Esophagus squamous epithelium (tissue), 5 donors: ENCODE measurements at places on chromosomes 13 and 19.

DNA sequence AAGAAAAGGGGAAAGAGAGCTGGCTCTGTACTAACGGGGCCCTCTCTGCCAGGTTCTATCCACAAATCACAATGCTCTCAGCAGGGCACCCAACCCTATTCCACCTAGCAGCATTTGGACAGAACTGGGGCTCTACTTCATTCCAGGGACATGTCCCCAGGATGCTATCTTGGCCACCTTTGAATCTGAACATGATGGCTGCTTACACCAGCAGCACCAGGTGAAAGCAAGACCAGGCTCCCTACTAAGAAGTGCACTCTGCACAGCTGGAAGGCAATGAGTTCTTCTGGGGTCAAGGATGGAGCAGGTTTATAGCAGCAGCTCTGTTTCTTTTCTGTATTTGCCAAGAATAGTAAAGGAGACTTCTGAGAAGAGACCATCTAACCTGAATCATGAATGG is 222.4 kb downstream of the DACH1 start:
- DNase-seq, result no peak

GRCh38 chr19:57949702-57950101 is 2.2 kb upstream of the ZNF256 start:
- no peak for DNase-seq

DNA sequence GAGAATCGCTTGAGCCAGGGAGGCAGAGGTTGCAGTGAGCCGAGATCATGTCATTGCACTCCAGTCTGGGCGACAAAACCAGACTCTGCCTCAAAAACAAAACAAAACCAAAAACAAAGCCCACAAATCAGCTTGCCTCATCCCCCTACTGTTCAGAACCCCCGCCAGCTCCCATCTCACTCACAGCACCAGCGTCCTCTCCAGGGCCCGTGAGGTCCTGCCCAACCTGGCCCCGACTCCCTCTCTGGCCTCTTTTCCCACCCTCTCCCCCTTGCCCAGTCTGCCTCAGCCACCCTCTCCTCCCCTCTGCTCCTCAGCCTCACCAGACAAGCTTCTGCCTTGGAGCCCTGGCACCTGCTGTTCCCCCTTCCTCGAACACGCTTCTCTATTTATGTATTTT is 3.8 kb downstream of the SLC8A2 start:
- DNase-seq, result no peak

DNA sequence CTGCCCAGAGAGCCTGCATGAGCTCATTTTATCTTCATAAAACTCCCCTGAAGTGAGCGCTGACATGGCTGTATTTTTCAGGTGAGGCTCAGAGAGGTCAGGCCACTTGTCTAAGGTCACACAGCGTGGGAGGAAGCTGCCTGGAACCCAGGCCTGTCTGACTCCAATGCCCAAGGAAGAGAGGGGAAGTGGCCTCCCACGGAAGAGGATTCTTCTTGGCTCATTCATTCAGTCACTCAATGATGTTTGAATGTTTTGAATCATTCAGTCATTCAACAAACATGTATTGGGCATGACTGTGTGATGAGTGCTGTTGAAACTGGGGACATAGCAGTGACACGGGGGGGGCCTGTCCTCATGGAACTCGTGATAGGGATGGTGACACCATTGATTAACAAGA is 12.0 kb downstream of the ACTL9 start:
- DNase-seq, result no peak

DNA sequence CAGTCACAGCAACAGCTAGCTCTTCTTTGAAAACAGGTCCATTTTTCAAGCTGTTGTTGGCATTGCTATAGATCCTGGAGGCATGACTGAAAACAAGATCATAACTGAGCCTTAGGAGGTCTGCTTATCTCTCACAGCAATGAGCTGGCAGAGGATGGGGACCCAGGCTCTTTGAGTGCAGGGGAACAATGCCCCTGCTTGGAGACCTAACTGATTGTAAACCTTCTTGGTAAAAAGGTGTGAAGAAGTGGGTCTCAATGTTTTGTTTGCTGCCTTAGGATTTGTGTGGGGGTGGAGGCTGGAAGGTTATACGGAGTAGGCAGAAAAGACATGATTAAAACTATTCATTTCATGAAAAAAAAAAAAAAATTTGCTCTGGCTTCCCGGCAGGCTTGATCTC is 94.6 kb downstream of the EFNB2 start:
- no peak for DNase-seq

- no peak for DNase-seq
Observed at GRCh38 chr13:43347877-43348276, 324.5 kb downstream of the DNAJC15 start.

DNA sequence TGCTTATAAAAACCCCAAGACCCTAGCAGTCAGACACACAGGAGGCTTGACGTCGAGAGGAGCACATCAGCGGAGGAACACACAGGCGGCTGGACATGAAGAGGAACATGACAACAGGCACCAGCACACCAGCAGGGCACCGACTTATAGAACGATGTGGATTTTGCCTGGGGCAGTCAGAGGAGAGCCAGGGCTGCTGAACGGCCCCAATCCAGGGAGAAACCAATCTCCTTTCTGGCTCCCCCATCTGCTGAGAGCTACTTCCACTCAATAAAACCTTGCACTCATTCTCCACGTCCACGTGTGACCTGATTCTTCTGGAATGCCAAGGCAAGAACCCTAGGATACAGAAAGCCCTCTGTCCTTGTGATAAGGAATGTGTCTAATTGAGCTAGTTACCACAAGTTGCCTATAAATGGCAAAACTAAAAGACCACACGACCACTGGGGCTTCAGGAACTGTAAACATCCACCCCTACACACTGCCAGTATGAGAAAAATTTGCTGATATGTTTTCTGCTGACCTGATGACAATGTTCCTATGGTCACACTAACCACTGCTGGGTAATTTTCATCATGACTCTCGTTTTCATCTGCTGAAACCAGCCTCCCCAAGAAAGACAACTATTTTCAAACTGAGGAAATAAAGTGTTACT is 35.8 kb upstream of the CEACAM21 start:
- DNase-seq, result no peak

GRCh38 chr13:28031896-28032288 is 43.4 kb upstream of the URAD start:
- DNase-seq, result no peak

DNA sequence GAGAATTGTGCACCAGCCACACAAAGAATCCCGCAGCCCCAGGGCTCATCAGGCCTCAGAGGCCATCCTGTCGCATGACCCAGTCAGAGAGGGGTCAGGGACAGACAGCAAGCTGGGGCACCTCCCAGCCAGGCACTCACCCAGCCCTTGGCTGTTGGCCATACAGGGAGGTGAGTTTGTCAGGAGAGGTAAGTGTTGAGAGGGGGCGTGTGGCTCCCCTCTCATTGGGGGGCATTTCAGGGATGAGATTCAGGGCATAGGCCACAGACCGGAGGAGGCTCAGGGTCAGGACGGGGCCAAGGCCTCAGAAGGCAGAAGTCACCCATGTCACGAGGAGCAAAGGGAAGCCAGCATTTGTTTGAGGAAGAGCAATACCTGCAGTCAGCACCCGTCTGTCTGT is 37.1 kb downstream of the MYO9B start:
- DNase-seq, result no peak

- DNase-seq, result no peak
Observed at GRCh38 chr13:77784515-77784914, 87.0 kb downstream of the SLAIN1 start.

DNA sequence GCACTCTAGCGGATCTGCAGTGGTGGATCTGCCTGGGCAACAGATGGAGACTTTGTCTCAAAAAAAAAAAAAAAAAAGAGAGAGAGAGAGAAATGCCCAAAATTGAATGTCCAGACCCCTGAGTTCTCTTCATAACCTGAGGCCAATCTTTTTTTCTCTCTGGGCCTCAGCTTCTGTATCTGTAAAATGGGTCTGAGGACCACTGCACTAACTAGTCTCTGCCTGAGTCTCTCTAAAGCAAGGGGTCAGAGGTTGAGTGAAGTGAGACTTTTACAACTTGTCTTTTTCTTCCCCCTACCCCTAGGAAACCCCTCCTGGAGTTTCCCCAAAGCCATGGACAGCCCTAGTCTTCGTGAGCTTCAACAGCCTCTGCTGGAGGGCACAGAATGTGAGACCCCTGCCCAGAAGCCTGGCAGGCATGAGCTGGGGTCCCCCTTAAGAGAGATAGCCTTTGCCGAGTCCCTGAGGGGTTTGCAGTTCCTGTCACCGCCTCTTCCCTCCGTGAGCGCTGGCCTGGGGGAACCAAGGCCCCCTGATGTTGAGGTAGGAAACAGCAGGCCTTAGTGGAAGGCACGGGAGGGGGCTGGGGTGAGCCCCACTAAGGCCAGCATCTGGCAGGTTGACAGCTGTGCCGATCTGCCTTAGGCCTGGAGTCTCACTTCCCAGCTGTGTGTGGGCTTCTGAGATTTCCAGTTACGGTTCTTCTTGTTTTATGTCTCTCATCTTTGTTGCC is 1.8 kb downstream of the TMEM91 start:
- DNase-seq, result no peak

GRCh38 chr13:60679131-60679530 is 282.1 kb downstream of the TDRD3 start:
- DNase-seq, result no peak

DNA sequence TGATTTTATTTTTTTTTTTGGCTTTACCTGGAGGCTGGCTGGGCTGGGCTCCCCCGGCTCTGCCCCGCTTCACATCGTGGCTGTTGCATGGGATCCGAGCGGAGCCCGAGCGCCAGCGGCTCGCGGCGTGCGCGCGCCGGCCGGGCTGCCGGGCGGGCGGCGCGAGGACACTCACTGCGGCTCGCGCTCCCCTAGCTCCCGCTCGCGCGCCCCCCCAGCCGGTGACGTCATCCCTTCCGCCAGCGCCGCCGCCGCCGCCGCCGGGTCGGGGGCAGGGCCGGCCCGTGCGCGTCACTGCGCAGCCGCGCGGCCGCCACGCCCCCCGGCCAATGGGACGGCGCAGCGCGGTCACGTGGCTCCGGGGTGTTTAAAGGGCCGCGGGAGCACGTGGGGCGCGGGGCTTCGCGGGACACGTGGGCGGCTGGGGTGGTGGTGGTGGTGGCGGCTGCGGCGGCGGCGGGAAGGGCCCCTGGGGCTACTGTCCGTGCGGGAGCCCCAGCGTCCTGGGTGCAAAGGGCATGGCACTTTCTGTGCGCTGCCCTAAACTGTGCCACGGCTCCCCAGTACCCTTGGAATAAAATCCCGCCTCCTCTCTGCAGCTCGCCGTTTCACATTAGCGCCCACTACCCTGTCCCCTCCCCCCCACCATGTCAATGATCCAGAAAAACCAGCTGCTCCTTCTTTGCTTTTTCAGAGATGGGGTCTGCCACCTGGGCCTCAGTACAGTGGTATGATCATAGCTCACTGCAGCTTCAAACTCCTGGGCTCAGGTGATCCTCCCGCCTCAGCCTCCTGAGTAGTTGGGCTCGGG is at the start of gene PTPRS:
TSS of gene PTPRS (minus strand) at position 176 of the 811 bp plus-strand sequence. CDS start 54,672 bp downstream, outside the sequence.
- DNase-seq, result no peak

DNA sequence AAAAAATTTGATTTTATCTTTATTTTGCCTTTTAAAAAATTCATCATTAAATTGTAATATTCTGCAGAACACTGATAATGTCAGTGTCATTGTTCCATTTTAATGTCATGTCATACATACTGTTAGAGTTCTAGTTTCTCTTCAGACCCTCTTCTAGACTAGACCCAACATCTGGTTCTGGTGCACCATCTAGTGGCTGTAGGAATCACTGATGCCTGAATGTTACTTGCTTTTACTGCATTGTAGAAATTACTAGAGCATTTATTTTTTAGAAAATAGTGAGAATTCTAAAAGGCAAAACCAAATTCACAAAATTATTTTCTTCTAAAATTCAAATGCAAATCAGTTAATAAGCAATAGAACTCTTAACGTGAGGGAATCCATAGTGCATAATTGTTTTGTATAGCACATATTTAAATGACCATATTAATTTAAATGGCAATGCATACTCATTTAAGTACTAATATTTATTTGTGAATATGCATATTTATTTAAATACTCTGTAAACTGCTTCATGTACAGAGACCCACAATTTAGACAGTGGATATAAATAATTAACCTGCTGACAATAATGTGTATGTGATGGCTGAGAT is 425.7 kb downstream of the KLF12 start:
- no peak for DNase-seq

GRCh38 chr13:21227917-21228316 is 51.5 kb downstream of the MRPL57 start:
- no peak for DNase-seq

- DNase-seq, result no peak
Observed at GRCh38 chr13:89550938-89551337, 1796.5 kb upstream of the MIR17HG start.

DNA sequence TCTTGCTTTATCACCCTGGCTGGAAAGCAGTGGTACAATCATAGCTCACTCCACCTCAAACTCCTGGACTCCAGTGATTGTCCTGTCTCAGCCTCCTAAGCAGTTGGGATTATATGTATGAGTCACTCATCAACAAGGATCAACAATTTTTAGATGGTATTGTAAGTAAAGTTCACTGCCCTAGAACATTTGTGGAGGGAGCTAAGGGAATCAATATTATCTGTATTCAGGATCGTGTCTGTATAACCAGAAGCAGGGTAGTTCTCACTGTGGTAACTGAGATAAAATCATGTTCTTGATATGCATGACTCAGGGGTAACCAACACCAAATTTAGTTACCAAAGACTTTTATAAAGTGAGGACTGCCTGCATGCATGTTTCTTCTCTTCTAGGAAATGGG is 27.0 kb downstream of the ZMYM5 start:
- no peak for DNase-seq

DNA sequence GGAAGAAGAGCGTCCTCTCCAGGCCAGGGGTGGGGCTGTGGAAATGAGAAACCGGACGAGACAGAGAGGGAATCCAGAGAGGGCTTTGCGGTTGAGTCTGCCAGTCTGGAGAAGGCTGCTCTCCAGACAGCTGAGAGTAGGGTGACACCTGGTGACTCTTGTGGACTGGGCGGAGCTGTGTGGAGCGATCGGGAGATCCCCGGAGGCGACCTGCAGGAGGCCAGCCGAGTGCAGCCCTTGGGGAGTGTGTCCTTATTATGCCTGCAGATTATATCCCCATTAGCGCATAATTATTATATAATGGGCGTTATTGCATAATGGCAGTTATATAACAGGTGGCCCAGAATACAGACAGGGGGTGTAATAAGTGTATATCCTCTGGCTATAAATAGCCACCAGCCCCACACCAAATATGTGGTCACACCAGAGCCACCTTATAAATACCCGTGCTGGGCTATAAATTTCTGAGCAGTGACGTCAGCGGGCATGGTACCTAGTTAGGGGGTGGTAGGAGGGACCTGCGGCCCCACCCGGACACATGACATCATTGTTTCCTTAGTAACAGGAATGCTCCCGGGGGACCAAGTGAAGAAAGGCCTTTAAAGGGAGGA is 41.2 kb downstream of the NFIX start:
- no peak for DNase-seq

GRCh38 chr13:98297051-98297450 is 120.0 kb upstream of the RNF113B start:
- no peak for DNase-seq

DNA sequence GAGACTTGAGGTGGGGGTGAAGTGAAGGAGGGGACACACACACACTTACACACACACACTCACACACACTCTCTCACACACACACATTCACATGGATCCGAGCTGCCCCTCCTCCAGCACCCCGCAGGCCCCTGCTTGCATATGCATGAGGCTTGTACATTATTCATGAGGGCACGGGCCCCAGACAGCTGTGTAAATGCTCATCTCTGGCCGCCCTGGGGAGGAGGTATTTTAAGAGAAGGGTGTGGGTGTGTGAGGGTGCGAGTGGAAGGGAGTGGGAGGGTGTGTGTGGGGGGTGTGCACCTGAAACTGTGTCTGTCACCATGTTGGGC is 2.4 kb downstream of the NCAN start:
- DNase-seq, result no peak

GRCh38 chr19:7349961-7350711 is 1.4 kb downstream of the ARHGEF18 start:
- no peak for DNase-seq

GRCh38 chr19:39223703-39224279 is 19.7 kb upstream of the SYCN start:
- no peak for DNase-seq
